NB4 (cell line): ENCODE measurements at places on chromosomes 7 and 10.
A peak's percentile ranks its signal among the peaks of the same experiment; 100 is the strongest.

- no peak for DNase-seq
These were observed 187.6 kb downstream of the CFTR start for GRCh38 chr7:117667456-117667855.

- DNase-seq = peak; percentile 90
These were observed 111.2 kb downstream of the EEPD1 start for GRCh38 chr7:36264123-36264801.

DNA sequence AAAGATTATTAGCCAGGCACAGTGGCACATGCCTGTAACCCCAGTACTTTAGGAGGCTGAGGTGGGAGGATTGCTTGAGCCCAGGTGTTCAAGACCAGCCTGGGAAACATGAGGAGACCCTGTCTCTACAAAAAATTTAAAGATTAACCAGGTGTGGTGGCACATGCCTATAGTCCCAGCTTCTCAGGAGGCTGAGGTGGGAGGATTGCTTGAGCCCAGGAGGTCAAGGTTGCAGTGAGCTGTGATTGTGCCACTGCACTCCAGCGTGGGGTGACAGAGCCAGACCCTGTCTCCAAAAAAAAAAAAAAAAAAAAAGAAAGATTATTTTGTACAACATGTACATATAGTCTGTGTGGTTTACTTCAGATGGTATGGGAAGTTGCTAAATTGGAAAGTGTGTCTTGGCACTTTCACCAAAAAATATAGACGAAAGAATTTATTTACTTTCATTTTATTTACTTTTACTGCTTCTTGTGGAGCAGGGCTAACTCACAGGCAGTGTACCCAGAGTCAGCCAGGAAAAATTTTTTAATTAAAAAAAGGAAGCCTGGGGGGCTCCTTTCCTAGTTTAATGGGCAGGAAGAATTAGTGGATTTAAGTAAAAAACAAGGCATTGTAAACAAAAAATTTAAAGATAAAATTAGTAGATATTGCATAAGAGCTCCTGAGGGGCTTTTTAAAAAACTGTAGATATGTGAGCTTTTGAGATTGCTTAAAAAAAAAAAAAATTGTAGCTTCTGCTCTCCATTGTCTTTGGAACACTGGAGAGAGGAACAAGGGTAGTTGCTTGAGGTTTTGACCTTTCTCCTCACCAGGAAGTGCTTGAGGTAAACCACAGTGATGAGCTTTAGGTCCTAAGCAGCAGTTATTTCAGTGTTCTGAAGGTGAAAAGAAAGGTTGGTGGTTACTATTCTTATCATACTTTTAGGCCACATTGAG is 44.6 kb upstream of the VDAC2 start:
- peak; percentile 91 for DNase-seq

GRCh38 chr10:110034596-110034995 is 26.8 kb downstream of the ADD3 start:
- no peak for DNase-seq

GRCh38 chr7:147249956-147250355 is 1133.4 kb downstream of the CNTNAP2 start:
- no peak for DNase-seq

DNA sequence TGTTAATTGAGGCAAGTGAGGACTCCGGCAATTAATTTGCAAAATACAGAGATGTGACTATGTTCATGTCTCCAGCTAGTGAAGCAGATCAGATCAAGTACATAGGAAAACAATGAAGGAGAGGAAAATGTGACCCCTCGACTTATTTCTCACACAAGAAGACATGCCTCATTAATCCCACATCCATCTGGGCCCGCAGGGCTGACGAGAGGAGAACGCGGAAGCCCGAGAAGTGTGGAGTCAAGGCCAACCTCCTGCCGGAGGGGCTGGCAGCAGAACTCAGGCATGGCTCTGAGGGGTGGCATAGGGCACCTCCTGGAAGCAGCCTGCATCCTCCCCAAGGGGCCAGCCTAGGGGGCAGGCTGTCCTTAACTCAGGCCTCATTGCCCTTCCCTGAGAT is 54.4 kb downstream of the ZNF503 start:
- DNase-seq = no peak

DNA sequence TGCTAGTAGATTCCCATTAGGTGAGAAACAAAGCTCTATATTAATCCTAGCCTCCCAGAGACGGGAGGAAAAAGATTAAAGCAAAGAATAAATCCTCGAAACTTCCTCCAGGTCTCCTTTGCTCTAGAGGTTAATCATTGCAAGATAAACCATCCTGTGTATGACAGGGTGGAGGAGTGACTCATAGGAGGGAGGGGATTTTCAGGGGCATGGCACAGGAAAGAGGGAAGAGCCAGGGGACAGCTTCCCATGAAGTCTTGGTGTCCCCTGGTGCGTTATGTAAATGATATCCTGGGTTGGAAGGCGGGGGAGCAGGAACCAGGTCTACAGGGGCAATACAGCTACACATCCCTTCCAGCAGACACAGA is 780 bp downstream of the CYP3A5 start:
- DNase-seq = peak; percentile 41

GRCh38 chr10:58647376-58648112 is 134.9 kb downstream of the BICC1 start:
- DNase-seq = no peak

DNA sequence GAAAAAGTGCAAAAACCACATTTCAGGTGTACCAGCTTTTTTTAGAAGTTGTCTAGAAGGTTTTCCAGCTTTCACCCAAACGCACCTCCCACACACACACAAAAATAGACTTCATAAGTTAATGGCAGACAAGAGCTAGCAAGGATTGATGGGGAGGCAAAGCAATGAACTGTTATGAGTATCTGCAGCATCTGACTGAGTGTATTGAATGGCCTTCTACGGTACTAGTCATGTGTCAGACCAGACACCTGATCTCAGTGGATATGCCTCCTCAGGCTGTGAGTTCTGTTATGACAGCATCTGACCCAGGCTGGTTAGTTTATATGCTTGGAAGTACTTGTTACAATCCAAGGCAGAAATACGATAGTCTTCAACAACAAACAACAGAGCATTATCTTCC is 406.1 kb upstream of the AUTS2 start:
- no peak for DNase-seq

DNA sequence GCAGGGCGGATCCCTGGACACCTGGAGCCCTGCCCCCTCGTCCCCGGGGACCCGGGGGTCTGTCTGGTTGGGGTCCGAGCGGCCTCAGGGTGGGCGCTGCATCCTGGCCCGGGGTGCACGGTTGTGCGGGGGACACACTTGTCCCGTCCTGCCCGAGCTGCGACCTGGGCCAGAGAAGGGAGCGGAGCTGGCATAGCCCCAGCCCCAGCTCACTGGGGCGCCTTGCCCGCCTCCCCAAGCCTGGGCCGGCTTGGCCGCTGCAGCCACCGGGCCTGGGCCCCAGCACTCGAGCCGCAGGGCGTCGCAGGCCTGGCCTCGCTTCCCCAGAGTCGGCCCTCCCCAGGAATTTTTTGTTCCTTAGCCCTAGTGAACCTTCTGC is 54.5 kb downstream of the GLRX3 start:
- DNase-seq = no peak

GRCh38 chr10:125929618-125930017 is 33.3 kb downstream of the FANK1 start:
- no peak for DNase-seq

DNA sequence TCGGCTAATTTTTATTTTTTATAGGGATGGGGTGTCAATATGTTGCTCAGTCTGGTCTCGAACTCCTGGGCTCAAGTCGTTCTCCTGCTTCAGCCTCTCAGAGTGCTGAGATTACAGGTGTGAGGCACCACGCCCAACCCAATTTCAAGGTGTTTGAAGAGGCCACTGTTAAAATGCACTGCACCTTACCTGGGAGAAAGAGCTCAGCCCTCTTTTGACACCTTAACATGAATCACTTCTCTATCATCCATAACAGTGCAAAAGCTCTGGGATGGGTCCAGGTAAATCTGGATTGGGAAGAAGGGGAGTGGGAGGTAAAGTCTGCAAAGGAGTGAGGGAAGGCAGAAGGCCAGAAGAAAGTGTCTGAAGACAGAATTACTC is 557 bp upstream of the ZNF282 start:
- no peak for DNase-seq

DNA sequence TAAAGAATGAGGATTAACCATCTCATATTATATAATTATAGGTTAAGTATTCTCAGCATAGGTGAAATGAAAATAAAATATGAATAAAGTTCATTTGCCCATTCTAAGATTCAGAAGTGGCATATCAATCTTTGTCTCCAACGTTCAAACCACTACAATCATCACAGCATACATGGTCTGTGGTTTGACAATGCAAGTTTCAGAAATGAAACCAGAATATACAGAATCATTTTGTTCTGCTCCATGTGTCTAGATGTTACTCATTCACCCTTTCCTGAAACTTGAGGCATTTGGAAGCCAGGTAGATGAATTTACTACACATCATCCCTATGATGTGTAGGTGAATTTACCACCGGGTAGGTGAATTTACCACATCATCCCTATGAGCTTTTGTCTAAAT is 44.5 kb upstream of the PPP1R3A start:
- DNase-seq = no peak

DNA sequence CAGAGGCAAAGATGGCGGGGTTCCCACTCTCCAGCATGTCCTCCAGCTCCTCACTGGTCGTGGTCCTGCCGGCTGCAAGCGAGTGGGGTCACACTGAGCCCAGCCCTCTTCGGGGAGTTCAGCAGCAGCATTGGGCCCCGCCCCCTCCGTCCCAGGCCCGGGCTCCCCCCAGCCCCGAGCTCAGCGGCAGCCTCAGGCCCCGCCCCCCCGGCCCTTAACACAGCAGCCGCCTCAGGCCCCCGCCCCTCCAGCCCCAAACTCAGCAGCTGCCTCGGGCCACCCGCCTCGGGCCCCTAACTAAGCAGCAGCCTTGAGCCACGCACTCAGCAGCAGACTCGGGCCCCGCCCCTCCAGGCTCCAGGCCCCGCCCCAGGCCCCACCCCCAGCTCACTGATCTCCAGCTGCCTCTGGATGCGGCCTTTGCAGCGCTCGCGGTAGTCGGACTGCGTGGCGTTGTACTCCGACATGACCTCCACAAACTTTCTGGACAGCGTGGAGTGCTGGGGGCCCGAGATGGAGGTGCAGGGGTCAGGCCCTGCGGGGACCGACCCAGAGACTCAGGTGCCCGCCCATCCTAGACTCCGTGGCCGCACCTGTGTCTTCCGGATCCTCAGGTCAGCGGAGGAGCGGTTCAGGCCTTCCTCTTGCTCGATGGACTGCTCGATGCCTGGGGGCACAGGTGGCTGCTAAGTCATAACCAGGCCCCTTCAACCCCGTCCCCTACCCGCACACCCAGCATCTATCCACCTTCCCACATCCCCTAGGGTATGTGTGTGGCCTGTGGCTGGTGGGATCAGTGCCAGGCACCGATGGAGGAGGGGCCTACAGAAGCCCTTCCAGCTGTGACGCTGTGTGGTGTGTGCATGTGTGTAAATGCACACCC is 15.5 kb downstream of the STX1A start:
- no peak for DNase-seq

DNA sequence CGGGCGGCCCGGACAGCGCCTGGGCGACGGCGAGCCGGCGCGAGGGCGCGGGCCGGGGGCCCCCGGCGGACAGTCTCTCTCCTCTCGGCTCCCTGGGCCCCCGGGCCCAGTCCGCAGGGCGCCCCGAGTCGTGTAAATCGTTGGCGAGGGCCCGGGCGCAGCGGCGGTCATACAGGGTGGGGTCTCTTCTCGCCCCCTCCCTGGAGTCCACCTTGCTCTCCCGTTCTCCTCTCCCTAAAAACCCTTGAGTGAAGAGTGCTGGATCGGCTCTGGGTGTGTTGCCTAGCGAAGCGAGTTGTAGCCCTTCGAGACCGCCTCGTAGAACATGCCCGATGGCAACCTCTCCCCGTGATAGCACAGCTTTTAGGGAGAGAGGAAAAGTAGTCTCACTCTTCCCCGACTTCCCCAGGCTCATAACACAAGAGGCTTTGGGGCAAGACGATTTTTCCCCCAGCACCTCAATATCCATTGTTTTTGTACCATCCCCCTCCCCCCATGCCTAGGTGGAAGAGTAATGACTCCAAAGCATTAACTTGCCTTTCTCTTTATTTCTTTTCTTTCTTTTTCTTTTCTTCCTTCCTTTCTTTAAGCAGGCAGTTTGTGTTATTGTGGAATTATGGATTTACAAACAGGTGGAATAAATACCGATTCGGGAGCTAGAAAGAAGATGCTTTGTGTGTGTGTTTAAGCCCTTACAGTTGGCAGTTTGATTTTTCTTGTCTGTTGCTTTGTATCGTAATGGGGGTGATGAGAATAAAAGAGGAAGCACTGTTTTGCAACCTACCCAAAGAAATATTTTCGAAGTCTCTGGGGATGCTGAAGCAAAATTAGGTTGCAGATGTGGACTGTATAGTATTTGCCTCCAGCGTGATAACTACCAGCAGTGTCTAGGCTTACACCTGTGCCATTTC is 822 bp downstream of the SHOC2 start:
- peak; percentile 94 for DNase-seq

DNA sequence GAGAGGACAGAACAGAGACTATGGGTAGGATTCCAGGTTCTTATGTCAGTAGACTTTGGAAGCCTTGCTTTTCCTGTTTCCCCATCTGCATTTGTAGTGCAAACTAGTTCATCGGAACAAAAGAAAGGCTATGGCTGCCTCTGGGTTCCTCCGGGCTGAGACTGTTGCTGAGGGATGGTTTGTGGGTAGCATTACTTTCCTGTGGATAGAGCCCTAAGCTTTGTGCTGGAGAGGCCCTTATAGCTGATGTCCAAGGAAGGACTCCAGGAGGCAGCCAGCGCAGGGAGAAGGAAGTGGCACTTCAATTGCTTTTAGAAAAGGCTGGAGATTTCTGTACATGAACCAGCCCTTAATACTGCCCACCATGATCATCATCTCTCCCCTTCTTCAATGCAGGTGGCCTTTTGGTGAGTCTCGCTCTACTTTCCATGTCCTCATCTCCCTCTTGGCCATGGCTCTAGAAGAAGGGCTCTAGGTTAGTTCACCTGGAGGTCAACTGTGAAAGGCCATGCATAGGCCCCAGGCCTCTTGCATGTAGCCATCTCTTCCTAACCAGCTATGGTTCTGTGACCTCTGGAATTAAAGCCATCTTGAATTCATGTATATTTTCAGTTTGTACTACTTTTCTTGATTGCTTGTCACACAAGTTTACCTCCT is 15.4 kb downstream of the MXI1 start:
- DNase-seq = no peak
